ENCODE measurements at places on chromosomes 11 and 22.

DNA sequence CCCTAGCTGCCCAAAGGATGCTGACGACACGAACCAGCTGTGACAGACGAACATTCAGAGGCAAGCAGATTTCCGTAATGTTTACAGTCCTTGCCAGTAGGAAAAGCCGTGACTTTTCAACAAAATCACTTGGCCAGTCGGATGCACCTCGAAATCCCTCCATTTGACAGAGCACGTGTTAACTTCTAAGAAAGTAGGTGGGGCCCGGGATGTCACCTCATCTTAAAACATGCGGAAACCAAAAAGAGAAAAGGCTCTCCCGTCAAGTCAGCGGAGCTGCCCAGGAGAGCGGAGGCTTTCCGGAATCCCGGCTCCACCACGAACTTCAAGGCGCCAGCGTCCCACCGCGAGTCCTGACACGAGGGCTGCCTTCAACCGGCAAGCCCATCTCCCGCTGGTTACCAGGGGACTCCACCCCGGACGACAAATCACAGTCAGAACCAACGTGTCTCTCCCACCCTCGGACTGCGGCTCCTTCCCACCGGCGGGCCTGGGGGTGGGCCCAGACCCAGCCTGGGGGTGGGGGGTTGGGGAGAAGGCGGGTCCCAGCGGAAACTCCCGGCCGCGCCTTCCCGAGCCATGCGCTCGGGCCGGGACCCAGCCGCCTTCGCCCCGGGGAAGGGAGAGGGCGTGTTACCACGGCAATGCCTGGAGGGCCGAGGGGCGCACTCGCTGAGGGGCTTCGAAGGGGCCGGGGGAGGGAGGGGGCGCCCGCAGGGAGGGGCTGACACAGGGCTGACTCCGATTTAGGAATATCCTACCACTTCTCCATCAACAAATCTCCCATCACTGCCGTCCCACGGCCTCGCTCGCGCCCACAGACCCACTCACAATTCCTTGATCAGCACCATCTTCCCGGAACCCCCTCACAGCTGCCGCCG, 475 bp downstream of the PITPNB start:
- peak; percentile 68 for DNase-seq

DNA sequence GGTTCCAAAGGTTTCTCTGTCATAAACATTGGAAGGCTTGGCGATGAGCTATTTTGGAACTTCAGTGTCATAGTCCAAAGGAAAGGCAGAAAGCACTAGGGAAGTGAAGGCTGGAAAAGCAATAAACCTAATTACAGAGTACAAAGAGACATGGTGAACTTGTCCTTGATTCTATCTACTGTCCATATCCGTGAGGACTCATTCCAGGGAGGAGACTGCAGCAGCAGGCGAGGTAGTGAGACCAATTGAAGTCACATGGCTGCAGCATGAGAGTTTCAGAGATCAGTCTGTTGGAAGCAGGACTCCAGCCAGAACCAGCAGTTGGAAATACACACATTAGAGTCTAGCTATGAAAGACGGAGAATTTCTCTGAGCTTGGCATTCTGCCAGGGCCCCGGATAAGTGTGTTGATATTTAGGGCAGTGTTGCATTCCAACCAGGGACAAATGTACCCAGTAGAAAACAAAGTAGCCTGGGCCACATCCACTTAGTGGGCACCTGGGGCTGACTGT, 54.1 kb upstream of the ARHGAP42 start:
- no peak for DNase-seq

DNA sequence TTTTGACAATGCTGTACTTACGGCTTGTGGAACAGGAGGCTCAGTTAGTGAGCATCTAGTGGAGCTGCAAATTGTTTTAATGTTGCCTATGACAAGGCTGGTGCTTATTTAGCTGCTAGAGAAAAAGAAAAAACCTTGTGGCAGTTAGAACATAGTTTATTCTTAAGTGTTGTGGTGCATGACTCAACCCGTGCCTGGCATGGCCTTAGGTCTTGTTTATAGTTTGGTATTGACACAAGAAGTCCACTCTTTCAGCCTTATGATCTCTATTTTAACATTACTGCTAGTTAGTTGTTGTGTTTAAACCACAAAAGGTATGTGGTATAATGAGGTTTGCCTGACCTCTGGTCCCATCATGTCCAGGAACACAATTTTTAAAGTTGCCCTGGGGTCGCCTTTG, 744.6 kb downstream of the FAM181B start:
- DNase-seq, result no peak

DNA sequence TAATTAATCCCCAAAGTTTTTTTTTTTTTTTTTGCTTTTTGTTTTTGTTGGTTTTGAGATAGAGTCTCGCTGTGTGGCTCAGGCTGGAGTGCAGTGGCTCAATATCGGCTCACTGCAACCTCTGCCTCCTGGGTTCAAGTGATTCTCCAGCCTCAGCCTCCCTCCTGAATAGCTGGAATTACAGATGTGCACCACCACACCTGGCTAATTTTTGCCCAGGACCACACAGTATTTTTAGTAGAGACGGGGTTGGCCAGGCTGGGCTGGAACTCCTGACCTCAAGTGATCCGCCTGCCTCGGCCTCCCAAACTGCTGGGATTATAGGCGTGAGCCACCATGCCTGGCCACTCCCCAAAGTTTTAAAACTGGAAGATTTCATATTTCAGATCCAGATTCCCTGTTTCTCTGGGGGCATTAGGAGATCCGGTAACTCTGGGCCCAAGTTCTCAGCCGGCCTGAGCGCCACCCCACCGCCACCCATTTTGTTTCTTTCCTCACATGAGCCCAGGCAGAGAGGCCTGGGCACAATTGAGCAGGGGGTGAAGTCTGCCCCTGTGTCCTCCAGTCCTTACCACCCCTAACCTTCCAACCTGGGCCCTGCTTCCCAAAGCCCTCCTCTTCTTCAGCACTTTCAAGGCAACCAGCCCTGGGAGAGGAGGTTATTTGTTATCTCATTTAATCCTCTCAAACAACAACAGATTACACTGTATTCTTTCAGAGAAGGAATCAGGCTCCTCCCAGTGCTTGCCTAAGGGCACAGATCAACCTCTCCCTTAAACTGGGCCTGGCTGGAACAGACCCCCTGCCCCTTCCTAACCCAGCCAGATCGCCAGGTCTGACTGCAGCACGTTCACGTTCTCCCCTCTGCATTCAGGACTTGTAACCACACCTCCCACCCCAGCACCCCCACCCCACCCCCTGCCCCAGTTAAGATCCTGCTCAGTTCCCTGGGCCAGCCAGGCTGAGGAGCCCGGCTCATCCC, 1.9 kb upstream of the CSNK1E start:
- DNase-seq, result no peak

DNA sequence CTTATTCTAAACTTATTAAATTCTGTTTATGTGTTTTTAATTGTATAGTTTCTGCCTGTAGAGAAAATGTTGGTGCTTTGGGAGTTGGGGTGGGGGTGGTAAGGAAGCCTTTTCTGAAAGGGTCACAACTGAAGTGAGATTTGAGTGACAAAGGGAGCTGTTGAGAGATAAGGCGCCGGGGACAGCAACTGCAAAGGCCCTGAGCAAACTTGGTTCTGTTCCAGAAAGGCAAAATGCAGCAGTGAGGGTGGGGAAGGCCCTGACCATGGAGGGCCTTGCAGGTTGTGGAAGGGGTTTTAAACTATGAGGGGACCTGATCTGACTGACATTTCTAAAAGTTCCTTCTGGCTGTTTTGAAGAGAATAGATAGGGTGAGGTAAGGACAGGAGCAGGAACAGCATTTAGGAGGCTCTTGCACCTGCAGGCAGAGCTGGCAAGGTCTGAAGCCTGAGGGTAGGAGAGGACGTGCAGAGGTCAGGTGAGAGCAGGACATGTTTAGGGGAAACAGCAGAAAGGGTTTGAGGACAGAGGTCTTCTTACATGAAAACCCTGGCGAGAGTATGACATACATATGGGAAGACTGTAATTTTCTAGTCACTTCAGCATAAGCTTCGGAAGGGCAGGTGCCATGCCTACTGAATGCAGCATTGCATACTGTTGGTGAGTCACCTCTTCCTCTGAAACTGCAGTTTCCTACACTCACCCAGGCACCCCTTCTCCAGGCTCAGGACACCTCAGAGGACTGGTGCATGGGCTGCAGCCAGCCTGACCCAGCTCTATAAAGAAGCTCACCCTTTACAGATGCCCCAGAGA, 190.7 kb downstream of the SNX19 start:
- no peak for DNase-seq

- DNase-seq, result no peak
Measured at GRCh38 chr11:33999393-33999792, 52.1 kb upstream of the CAPRIN1 start.

- DNase-seq, result no peak
Measured at GRCh38 chr11:14112721-14113120, 150.2 kb downstream of the SPON1 start.

DNA sequence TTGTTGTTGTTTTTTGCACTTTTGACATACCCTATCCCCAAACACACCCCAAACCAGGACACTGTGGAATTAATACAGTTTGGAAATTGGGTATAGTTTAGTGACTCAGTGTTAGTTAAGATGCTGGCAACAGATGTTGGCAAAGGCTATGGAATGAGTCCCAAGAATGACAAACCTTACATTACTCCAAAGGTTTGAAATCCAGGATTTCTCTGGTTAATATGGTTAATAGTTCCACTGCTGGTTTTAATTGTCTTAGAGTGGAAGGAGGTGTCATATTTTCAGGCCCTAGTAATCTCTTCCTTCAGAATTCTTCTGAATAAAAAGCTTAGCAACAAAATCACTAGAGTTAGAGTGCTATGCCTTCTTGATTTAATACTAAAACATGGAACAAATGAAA, 775 bp downstream of the LPXN start:
- DNase-seq, result no peak

GRCh38 chr11:1012740-1013630, 23.5 kb downstream of the MUC6 start:
- DNase-seq, result no peak

DNA sequence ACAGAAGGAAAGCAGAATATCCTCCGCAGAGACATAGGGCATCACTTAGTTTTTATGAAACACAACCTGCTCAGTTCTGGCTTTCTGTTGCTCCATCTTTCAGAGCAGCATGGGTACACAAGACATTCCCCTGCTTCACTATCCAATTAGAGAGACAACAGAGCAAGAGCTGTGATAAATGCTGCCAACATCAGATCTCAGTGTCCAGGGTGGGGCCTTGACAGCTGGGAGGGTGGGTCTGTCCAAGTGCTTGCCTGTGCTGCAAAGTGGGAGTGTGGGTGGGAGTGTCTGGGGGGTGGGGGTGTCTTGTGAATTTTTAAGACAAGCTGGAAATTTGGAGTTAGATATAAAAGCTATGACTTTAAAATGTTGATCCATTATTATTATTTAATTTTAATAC, 369.6 kb downstream of the TENM4 start:
- DNase-seq, result no peak

GRCh38 chr11:116452461-116452860, 320.3 kb downstream of the BUD13 start:
- DNase-seq, result no peak

- peak; percentile 86 for DNase-seq
Measured at GRCh38 chr11:67382276-67383136, 9.1 kb upstream of the CLCF1 start.

GRCh38 chr11:107397357-107397756, 60.3 kb downstream of the CWF19L2 start:
- no peak for DNase-seq

GRCh38 chr11:36237391-36237790, 51.8 kb downstream of the COMMD9 start:
- DNase-seq, result no peak

DNA sequence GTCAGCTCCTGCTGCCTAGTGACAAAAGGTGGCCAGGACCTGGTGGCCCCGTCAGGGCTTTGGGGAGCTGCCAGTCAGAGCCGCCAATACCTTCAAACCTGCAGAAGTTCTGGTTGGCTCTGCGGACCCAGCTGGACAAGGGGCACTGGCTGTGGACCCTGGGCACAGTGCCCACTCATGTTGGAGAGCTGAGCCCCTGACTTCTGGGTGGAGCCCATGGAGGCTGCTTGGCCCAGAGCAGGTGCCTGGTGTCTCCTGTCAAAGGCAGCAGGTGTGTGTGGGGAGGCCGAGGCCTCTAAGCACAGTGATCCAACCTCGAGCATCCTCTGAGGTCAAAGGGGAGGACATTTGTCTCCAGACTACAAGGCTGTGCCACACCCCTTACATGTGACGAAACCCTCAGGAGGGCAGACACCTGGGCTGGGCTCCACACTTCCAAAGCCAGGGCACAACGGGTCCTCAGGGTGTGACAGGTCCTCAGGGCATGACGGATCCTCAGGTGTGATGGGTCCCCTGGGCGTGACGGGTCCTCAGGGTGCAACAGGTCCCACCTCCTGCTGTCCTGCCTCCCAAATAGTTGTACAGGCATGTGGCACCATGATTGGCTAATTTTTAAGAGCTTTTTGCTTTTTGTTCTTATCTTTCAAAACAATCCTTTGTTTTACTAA, 37.0 kb downstream of the MUC2 start:
- DNase-seq, result no peak

DNA sequence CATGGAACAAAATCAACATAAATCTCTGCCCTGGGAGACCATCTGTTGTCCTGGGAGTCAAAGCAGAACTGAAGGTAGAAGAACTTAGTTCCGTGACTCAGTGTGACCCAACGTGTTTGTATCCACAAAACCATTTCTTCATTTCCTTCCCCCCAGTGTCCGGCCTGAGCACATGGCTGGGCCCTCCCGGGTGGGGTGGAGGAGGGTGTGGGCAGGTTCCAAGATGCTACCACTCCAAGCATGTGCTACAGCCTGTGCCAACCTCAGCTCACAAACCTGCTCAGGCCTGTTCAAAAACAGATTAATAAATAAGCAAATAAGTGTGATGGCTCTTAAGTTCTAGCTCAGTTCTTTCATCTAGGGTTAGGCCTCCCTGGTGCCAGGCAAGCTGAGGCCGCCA, 55.3 kb downstream of the SHANK2 start:
- DNase-seq, result no peak

DNA sequence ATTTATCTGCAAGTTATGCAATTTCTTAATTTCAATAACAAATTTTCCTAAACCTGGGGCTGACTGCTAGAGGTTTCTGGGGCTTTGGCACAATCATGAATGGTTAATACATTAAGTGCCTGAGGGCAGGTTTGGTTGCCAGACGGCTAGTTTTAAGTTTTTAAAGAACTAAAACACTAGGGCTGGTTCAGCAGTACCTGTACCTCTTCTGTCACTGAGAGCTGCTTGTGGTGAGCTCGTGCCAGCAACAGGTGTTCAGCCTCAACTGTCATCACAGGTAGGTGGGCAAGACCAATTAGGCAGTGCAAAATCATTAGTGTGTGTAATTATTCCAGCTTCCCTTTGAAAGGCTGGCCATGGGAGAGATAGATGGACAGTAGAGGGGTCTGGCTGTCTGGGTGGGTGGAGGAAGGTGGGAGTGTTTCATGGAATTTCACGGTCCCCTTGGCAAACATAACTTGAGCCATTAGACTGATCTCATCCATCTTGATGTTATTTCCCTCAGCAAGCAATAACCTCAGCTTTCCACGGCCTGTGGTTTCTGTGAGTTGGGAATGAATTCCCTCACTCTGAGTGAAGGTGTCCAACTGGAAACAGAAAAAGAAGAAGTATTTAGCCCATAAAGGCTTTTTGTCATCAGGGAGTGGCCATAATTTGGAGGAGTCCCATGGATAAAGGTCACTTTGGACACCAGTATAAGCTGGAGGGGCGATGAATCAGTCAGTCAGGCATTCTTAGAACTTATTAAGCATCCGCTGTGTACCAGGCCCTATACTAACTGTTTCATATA, 114.8 kb downstream of the SNX19 start:
- no peak for DNase-seq

Data from stimulated activated CD4-positive, alpha-beta T cell treated with anti-CD3 and anti-CD28 coated beads, Interleukin-2, amount 100 ng/mL, for 24 hours (primary cell).